NCI-H510A (cell line): ENCODE measurements at places on chromosomes 16 and 17.

GRCh38 chr17:65283704-65284103, 146.5 kb downstream of the RGS9 start:
- DNase-seq, result no peak

DNA sequence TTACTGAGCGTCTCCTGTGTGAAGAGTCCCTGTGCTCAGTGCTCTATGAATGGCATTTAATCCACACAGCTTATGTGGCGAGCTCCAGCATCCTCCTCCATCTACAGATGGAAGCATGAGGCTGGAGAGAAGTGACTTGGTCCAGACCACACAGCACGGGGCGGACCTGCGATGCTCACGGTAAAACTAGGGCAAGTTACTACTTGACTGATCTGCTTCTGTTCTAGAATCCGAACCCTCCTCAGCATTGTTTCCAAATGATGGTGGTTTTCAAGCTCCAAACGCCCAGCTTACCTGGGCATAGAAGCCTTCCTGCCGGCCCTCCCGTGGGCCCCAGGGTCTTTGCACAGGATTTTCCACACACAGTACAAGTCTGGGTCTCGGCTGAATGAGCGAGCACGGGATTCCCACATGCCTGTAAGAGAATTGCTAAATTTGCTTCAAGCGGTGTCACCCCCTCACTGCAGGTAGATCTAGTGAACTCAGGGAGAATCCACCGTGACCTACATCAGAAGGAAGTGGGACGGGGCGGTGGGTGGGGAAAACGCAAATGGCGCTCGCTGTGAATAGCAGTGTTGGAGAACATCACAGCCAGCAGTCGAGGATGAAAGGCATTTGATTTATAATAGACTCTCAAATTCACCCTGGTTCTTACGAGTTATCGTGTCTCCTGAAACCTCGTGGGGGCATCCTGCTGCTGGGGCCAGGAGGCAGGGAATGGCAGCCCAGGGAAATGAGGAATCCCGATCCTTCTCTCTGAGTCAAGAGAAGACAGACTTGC, 101.1 kb downstream of the CMIP start:
- DNase-seq, result no peak

GRCh38 chr17:7888184-7888920, at the start of gene CHD3:
TSS of gene CHD3 (plus strand) at chr17:7888789. CDS start at chr17:7889001, 212 bp downstream.
- DNase-seq, result peak; percentile 69

DNA sequence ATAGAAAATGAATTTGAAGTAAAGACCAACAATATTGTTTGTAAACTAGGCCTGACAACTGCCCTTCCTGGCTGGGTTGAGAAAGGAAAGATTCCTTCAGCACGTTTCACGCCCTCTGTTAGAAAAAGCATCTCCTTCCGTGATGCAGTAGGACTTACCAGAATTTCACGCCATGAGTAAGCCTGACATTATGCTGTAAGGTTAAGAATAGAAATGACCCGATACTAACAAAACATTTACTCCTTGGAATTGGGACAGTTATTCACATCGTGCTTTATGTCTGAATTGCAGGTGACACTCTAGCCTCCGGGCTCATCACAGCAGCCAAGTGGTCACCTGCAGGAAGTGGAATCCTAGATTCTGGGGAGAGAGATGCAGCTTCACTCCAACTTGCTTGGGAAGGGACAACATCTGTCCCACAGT, 17.5 kb downstream of the MARCHF10 start:
- no peak for DNase-seq

DNA sequence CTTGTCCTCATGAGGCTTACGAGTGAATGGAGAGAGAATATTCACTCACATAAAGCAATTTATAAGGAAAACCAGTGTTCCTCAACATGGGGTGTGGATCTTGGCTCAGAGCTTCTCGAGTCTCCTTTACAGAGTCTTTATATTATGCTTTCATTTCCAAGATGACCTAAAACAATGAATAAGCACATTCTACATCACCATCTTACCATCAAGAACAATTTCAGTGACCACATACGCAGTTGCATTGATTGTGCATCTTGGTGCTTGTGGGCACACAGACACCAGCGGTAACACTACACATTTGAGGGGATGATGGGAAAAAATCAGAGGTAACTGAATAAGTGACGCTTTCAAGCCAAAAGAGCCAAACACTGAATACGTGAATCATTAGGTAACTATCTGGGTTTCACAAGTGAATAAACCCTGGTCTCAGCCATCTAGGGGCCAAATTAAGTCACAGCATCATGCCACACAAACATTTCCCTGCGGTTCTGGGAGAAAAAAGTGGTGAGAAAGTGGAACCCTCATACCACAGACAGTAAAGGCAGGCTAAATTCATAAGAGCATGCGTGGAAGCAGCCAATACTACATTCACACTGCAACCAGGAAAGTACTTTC, 9.4 kb downstream of the CWC25 start:
- no peak for DNase-seq

DNA sequence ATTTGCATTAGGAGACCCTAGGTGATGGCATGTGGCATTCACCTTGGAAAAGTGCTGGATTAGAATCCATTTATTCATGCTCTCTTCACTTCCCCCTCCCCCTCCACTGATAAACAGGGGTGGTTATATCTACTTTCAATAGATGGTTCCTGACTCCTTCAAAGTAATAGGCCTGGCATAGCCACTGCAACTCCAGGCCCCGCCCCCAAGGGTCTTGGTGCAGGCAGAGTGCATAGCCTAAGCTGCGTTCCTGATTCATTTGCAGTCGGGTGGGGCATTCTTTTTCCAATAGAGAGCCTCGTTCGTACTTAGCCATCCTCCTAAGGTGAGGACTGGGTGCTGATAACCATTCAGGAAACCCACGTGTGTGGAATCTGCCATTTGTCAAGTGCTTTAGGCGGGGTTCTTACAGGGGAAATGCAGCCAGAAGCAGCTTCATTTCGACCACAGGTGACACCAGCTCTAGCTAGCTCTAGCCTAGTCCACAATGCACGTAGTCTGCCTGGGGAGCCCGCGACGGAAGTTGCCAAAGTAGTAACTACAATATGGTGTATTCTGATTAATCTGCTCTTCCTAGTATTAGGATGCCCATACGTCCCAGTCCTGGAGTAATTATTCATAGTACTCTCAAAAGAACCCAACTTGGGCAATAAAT, 11.1 kb downstream of the UBE2O start:
- DNase-seq, result no peak
